ENCODE measurements at places on chromosomes 6 and 20. TPM values are rescaled to one million over a fixed set of nuclear protein-coding genes. Genes with fewer than 3 reads are reported as not detected.

PSORS1C2 gene
- not detected for total RNA-seq

SLC52A3 gene
- not detected for total RNA-seq

SOBP gene
- 0.16 TPM for total RNA-seq

DNA sequence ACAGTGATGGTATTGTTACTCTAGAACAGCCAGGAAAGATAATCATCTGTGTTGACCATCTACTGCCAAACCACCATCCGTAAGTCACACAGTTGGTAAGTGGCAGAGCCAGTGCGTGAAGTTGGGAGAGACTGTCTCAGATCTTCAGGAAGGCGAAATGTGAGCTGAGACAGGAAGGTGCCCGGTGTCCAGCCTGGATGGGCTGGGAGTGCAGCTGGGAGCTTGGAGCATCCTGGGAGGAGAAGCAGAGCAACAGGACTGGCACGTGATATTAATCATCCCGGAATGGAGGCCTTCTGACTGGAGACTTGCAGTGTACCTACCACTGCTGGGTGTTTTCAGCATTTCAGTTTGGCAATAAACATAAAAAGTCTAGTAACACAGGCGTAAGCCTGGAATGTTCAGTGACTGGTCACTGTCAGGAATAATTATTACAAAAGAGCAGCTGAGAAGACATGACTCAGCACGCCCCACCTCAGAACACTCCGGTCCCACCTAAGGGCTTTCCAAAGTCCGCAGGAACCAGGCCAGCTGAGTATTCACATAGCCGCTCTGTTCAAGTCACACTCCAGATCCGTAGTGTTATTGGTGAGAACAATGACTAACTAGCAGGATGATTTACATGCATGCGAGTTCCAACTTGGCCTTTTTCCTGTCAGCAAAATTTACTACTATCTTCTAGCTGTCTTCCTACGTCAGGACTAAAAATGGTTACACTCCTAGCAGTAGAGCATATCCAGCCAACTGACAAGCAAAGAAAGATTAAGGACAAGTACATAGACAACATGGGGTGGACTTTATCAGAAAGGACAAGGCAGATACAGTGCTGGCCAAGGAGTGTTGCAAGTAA is 45.1 kb upstream of the PNRC1 start:
- peaks cover 2% of the 10 kb centered on the region for H3K36me3 ChIP-seq
- no peak overlapping the region for H3K27ac ChIP-seq
- no peak overlapping the region for H3K4me3 ChIP-seq
- no peak for DNase-seq

- no peaks in the 10 kb centered on the region for H3K36me3 ChIP-seq
- H3K4me1 ChIP-seq = peaks cover 6% of the 10 kb centered on the region
- DNase-seq = no peak
- no peak overlapping the region for H3K27ac ChIP-seq
Measured at GRCh38 chr6:3289664-3290055, 30.9 kb downstream of the PSMG4 start.

DNA sequence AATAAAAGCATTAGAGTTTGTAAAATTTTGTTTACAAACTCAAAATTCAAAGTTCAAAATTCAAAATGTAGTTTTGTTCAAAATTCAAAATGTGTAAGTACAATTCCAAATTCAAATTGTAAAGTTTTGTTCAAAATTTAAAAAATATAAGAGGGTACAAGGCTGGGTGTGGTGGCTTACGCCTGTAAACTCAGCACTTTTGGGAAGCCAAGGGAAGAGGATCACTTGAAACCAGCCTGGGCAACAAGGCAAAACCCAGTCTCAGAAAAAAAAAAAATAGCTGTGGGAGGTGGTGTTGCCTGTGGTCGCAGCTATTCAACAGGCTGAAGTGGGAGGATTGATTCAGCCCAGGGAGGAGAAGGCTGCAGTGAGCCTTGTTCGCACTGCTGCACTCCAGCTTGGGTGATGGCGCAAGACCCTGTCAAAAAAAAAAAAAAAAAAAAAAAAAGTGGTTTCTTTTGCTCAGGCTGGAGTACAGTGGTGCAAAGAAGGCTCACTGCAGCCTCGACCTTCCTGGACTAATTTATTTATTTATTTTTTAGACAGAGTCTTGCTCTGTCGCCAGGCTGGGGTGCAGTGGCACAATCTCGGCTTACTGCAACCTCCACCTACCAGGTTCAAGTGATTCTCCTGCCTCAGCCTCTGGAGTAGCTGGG is 5.4 kb upstream of the ZBTB12 start:
- no peak overlapping the region for H3K4me3 ChIP-seq
- H3K27ac ChIP-seq = no peak overlapping the region
- peaks cover 21% of the 10 kb centered on the region for H3K27me3 ChIP-seq
- no peaks in the 10 kb centered on the region for H3K36me3 ChIP-seq
- peaks cover 12% of the 10 kb centered on the region for H3K4me1 ChIP-seq
- DNase-seq = no peak

GRCh38 chr20:5974531-5974930 is 24.1 kb downstream of the MCM8 start:
- peaks cover 4% of the 10 kb centered on the region for H3K4me1 ChIP-seq
- H3K27me3 ChIP-seq = no peaks in the 10 kb centered on the region
- no peak overlapping the region for H3K4me3 ChIP-seq
- H3K27ac ChIP-seq = no peak overlapping the region
- H3K36me3 ChIP-seq = peaks cover 6% of the 10 kb centered on the region
- no peak for DNase-seq

DNA sequence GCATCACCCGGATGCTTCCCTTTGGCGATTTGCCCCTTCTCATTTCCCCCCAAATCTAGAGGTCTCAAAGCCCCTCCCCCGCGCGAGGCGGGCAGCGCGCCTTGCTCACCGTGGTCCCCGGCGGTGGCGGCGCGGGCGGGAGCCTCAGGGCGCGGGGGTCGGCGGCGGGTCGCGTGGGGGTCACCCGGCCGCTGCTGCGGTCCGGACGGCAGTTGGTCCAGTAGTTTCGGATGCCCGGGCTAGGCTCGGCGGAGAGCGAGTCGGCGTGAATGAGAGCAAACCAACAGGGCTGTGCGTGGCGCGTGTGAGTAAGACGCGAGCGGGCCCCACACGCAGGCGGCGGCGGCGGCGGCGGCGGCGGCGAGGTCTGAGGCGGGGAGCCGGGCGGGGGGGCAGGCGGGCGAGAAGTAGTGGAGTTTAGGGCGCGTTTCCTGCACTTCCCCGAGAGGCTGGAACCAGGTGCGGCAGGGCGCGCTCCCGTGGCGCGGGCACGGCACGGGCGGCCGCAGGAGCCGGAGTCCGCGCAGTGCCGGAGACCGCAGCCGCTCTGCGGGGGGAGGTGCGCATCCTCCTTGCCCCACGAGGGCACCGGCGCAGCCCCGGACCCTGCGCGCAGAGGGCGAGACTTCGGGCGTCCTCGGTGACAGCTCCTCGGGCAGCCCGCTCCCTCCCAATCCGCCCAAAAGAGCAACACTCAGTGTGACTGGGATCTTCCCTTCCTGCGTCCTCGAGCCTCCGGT is 567 bp downstream of the HS3ST5 start:
- peaks cover 31% of the 10 kb centered on the region for H3K27me3 ChIP-seq
- H3K36me3 ChIP-seq = peaks cover 3% of the 10 kb centered on the region
- DNase-seq = no peak
- peak overlapping the region; percentile 49 for H3K4me3 ChIP-seq
- H3K27ac ChIP-seq = no peak overlapping the region

DNA sequence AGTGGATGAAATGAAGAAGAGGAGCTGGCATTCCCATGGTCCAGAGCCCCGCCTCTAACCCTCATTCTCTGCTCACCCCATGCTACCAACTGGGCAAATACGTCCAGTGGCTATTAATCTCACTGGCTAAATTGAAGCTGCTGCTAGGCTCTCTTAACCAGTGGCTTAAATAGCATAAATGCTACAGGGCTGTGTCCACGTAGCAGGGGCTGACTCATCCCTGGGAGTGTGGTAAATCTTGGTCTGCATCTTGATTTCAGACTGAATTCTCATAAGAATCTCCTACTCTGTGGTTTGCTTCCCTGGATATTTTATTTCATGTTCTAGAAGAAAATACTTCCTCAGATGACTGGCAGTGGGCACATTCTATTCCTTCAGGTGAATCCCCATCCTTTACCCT is 193.1 kb upstream of the ARG1 start:
- H3K4me1 ChIP-seq = peaks cover 5% of the 10 kb centered on the region
- DNase-seq = no peak

DNA sequence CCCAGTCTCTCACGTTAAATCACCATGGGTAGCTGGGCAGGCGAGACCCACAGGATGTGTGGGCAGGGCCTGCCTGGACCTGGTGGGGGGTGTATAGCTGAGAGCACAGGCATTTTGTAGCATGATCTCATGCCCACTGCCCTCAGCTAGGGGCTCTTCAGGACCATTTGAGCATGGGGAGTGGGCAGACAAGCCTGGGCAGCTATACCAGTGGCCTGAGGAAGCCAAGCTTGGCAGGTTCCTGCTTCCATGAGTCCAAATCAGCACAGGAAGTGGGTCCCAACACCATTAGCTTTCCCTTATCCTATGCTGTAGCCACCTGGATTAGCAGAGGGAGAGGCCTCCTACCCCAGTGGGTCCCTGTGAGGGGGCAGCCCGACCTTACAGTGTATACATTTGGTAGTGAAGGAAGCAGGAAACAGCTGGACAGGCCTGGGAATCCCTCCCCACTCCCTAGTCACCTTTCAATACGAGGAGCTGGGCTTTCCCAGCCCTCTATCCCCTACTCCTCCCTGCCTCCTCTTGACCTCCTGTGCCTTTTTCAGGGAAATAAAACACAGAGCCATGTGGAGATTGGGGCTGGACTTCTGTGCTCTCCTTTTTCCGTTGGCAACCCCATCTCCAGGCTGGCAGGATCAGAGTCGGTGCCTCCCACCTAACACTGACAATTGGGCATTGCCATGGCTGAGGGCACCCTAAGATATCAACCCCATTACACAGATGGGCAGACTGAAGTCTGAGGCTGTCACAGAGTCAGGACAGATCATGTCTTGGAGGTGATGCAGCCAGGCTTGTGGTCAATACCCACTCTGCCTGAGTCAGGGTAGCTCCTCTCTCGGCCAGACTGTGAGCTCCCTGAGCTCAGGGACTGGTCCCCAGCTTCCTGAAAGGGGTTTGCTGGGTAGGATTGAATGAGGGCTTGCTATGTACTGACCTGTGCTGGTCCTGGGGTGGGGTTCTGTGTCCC is 59.8 kb downstream of the MRPL14 start:
- no peak overlapping the region for H3K27ac ChIP-seq
- no peak for DNase-seq
- peaks cover 2% of the 10 kb centered on the region for H3K4me1 ChIP-seq
- H3K27me3 ChIP-seq = peaks cover 15% of the 10 kb centered on the region
- H3K36me3 ChIP-seq = peaks cover 4% of the 10 kb centered on the region
- H3K4me3 ChIP-seq = no peak overlapping the region

GRCh38 chr6:132726608-132726975 is 12.7 kb upstream of the VNN1 start:
- H3K27me3 ChIP-seq = peaks cover 15% of the 10 kb centered on the region
- DNase-seq = no peak
- peak overlapping the region; percentile 43 for H3K27ac ChIP-seq
- no peak overlapping the region for H3K4me3 ChIP-seq
- H3K36me3 ChIP-seq = peaks cover 2% of the 10 kb centered on the region

DNA sequence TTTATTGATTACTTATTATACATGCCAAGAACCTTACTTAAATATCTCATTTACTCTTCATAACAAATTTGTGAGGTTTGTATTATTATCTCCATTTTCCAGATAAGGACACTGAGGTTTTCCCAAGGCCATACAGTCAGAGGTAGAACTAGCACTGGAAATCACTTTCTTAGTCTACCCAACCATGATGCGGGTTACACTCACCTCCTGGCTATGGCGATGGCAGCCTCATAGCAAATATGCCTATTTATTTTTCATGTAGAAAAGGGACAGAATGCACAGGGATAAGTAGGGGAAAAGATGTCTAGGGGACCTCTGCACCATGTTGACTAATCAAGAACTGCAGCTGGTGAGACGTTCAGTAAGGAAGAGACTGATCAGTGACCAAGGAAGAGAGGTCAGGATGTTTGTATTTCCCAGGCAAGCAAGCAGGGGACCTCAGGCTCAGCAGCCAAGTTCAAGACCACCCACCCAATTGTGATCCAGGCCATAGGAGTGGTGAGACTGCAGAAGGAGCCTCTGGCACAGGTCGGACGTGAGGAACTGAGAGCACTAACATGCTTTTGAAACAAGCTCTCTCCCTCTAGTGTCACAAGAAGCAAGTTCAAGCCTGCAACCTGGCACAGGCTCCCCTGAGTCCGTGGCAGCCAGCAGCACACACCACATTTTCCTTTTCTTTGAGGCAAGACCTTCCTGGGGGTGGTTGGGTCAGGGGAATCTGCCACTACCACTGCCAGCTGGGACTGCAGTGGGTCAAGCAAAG is 97.8 kb downstream of the GMPR start:
- no peak for DNase-seq
- H3K27ac ChIP-seq = peak overlapping the region; percentile 1
- H3K4me1 ChIP-seq = peaks cover 10% of the 10 kb centered on the region
- H3K36me3 ChIP-seq = no peaks in the 10 kb centered on the region
- no peaks in the 10 kb centered on the region for H3K27me3 ChIP-seq

- no peaks in the 10 kb centered on the region for H3K36me3 ChIP-seq
- peaks cover 8% of the 10 kb centered on the region for H3K4me1 ChIP-seq
- H3K4me3 ChIP-seq = no peak overlapping the region
- DNase-seq = no peak
Measured at GRCh38 chr6:28651161-28651560, 125.5 kb downstream of the GPX5 start.

GRCh38 chr6:43296780-43297497 is 1.1 kb upstream of the SLC22A7 start:
- H3K36me3 ChIP-seq = peaks cover 6% of the 10 kb centered on the region
- no peak overlapping the region for H3K27ac ChIP-seq
- H3K4me3 ChIP-seq = no peak overlapping the region
- peaks cover 9% of the 10 kb centered on the region for H3K4me1 ChIP-seq
- DNase-seq = no peak

- peaks cover 36% of the 10 kb centered on the region for H3K4me1 ChIP-seq
- no peak for DNase-seq
- no peaks in the 10 kb centered on the region for H3K36me3 ChIP-seq
Measured at GRCh38 chr6:45663251-45664221, 285.8 kb upstream of the SUPT3H start.

- peaks cover 29% of the 10 kb centered on the region for H3K27me3 ChIP-seq
- H3K4me3 ChIP-seq = no peak overlapping the region
- H3K27ac ChIP-seq = no peak overlapping the region
- H3K36me3 ChIP-seq = peaks cover 6% of the 10 kb centered on the region
- H3K4me1 ChIP-seq = no peaks in the 10 kb centered on the region
- DNase-seq = no peak
Measured at GRCh38 chr6:16274885-16275589, 36.6 kb downstream of the GMPR start.

- no peak overlapping the region for H3K27ac ChIP-seq
- H3K36me3 ChIP-seq = no peaks in the 10 kb centered on the region
- H3K27me3 ChIP-seq = no peaks in the 10 kb centered on the region
- peaks cover 2% of the 10 kb centered on the region for H3K4me1 ChIP-seq
- DNase-seq = no peak
- H3K4me3 ChIP-seq = no peak overlapping the region
Measured at GRCh38 chr6:29886701-29887100, 55.6 kb upstream of the HLA-A start.

Measured in T-helper 17 cell (primary cell).